Sciatic nerve (tissue), 2 donors: ENCODE measurements at places on chromosomes 2 and 18. TPM values are rescaled to one million over a fixed set of nuclear protein-coding genes. Genes with fewer than 3 reads are reported as not detected.

DNA sequence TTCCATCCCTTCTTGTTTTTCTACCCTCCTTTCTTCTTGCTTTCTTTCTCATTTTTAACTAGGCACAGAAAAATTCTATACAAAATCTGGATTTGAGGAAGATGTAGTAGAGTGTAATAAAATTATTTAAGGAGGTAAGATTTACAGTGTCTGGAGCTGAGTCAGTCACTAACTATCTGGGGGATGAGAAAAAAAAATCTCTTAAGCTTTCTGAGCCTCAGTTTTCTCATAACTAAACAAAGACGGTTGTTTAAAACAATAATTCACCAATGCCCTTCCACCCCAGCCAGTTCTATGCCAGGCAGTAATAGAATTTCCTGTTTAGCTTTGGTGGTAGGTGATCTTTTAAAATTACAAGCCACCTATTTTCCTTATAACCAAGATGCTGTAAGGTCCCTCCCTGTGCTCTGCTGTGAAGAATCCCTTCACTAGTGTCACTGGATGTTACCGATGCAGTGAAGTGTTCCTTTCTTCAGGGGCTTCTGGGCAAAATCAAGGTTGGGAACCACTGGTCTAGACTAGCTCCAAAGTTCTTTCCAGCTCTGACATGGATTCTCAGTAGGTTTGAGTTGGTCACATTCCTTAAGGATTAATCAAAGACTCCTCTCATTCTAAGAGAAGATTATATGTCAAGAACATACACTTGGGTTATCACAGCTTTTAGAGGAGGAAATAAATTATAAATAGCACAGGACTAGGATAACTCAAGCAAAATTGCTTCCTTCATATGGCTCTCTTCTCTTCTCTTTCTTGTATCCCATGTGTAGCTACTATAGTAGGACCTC is 289.0 kb downstream of the CDH2 start:
- no peak for DNase-seq

DNA sequence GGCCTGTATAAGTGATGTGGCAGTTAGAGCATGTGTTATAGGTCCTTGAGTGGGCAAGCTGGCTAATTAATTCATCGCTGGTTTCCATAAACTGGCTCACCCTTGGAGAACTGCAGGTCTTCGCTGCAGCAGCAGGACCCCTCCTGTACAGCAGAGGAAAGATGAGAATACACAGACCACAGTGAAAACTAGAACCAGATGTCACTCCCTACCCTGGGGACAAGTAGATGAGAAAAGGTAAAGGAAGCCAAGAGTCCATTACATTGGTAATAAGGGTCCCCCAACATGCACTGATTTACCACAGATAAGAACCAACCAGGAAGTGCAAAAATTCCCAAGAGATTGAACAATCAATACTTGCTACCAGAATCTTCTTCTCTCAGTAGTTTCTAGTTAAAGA is 415.6 kb upstream of the LYPD1 start:
- DNase-seq: no peak

DNA sequence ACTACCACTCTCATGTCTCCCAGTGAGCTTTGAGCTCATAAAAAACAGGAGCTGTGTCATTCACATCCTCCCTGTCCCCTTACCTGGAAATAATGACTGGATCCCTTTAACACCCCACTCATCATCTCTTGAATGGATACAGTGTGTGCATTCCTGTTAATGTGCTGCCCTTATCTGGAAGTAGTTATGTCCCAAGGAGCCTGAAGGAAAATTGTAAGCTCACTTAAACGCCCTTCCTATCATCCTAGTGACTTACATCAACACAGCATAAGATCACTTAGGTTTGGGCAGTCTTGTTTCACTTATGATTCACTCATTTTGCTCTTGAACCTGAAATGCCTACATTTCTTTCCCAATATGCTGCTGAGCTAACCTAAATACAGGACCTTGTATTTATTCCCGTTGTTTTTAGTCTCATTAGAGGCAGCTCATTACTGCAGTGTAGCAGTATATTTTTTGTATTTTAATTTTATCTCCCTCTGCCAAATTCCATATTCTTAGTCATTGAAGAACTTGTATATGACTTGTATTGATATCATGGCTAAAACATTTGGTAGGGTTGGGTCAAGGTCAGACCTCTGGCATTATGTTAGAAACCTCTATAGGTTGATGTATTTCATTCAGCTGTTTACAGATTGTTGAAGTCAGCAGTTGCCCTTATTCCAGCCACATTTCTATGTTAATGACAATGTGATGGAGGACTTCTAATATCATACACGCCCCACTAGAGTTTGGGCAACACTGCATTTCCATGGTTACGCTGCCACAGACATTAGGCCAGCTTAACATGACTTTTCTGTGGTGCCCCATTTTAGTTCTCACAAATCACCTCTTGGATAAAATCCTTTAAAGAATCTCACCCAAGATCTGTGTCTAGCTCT is 72.9 kb downstream of the PKP4 start:
- no peak for DNase-seq

DNA sequence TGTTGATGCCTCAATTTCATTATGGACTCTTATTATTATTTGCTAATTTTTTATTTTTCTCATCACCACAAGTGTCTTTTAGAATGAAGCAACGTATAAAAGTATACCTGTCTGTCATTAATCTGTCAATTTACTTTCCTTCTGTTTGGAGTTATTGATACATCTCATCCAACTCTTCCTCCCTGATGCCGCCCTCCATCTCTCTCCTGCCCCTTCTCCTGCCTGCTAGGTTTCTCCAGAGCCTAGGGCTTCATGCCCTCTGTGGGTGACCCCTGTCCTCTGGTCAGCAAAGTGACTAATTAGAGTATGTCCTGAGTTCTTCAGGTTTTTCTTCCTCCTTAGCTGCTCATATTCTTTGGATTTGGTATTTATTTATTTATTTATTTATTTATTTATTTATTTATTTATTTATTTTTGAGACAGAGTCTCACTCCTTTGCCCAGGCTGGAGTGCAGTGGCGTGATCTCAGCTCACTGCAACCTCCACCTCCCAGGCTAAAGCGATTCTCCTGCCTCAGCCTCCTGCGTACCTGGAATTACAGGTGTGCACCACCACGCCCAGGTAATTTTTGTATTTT is 162.5 kb upstream of the MYCN start:
- no peak for DNase-seq

CD8B2 gene
- total RNA-seq: not detected

ANKRD30B gene
- 17.2 TPM for total RNA-seq
